Thoracic aorta (tissue), 2 donors: ENCODE measurements at places on chromosomes 12 and 14. TPM values are rescaled to one million over a fixed set of nuclear protein-coding genes. Genes with fewer than 3 reads are reported as not detected.

Gene ZNF140
- total RNA-seq, result 16.2 TPM

Gene KRT73
- not detected for total RNA-seq

Gene ATP5MC2
- total RNA-seq, result 175 TPM

DNA sequence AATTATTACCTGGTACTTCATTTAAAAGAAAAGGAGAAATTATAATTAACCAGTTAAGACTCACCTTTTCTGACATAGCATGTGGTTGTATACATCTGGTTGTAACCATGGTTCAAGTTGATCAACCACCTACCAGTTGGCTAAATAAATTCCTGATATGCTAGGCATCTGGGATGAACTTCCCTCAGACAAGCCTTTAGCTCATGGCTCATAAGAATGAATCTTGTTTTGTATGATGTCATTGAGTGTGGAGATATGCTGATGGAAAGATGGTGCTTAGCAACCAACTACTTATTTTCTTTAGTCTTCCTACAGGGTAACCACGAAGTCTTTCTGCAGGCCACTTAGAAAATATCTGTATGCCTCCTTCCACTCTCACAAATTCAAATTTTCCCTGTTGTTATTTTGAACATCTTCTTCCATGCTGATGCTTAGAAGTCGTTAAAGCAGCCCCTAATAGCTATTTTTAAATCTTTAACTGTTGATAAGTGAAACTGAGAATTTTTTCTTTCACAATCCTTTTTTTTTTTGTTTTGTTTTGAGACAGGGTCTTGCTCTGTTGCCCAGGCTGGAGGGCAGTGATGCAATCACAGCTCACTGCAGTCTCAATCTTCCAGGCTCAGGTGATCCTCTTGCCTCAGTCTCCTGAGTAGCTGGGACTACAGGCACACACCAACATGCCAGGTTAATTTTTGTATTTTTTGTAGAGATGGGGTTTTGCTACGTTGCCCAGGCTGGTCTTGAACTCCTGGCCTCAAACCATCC lies 51.9 kb upstream of the PTHLH start:
- DNase-seq, result no peak

Gene WSCD2
- total RNA-seq, result 6.9 TPM

- no peak for DNase-seq
Measured at GRCh38 chr14:81289516-81289915, 68.8 kb upstream of the GTF2A1 start.

GRCh38 chr12:44874981-44875416 lies 1.1 kb downstream of the NELL2 start:
- DNase-seq, result no peak

Gene CARMIL3
- total RNA-seq, result not detected

- no peak for DNase-seq
Measured at GRCh38 chr12:104328790-104329189, 25.3 kb downstream of the EID3 start.

GRCh38 chr14:105398726-105399465 lies 558 bp downstream of the TEX22 start:
- no peak for DNase-seq

GRCh38 chr12:119699199-119699760 lies 31.3 kb downstream of the PRKAB1 start:
- DNase-seq, result no peak

Gene TAPBPL
- total RNA-seq, result 23.7 TPM

Gene EGLN3
- 11.4 TPM for total RNA-seq

Gene GLIPR1
- 66.9 TPM for total RNA-seq

Gene OR9K2
- total RNA-seq, result not detected

DNA sequence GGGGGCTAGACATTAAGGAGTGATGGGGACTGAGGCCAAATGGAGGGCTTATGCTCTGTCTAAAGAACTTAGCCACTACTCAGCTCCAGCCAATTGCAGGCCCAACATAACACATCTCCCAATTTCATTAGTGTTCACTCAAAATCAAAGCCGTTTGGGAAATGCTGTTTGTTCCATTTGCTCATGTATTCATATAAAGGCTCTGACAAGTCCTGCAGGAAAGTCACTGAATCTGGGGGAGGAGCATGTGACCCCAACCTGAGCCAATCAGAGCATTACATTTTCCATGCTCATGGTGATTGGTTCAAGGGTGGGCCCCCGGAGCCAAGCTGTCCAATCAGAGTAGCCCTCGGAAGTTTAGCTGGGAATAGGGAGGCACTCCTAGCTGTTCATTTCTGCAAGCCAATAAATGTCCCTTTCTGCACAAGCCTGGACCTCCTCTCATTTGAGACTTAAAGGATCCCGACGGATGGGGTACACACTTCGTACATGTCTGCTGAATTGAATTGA lies 20.9 kb downstream of the SDSL start:
- DNase-seq, result no peak

GRCh38 chr12:64893961-64894360 lies 69.5 kb downstream of the TBC1D30 start:
- DNase-seq, result no peak

GRCh38 chr12:5432011-5432400 lies at the start of gene NTF3:
TSS of gene NTF3 (plus strand) at chr12:5432108. CDS start at chr12:5432325, 217 bp downstream.
- no peak for DNase-seq

Gene SLC7A8
- total RNA-seq, result 28.0 TPM

GRCh38 chr12:30197392-30198057 lies 413.8 kb upstream of the TMTC1 start:
- DNase-seq, result no peak

Gene TAS2R10
- not detected for total RNA-seq

GRCh38 chr12:15435597-15435996 lies 113.3 kb downstream of the PTPRO start:
- no peak for DNase-seq

GRCh38 chr12:46264057-46264456 lies 4.8 kb downstream of the SLC38A1 start:
- DNase-seq, result no peak

- DNase-seq, result no peak
Measured at GRCh38 chr12:54418441-54419087, 502 bp downstream of the ITGA5 start.

- no peak for DNase-seq
Measured at GRCh38 chr12:4216187-4216927, 57.2 kb upstream of the CCND2 start.

GRCh38 chr12:152440-152839 lies 61.5 kb downstream of the SLC6A12 start:
- no peak for DNase-seq

- DNase-seq, result no peak
Measured at GRCh38 chr12:106138357-106138632, 459 bp downstream of the NUAK1 start.

DNA sequence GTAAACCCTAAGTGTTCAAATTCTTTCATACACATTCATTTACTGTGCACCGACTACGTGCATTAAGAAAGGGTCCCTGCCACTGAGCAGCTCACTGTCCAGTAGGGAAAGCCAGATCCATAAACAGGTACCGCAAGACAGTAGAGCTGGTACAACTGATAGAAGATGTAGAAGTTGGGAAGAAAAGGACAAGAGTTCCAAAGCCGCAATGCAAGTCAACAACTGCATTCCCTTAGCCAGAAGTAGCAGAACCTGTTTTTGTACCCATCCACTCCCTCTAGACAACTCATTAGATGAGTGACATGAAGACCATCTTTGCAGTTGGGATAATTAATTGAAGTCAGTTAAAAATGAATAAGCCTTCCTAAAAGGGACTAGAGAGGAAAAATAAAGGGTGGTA lies 1.3 kb downstream of the SENP1 start:
- DNase-seq, result no peak
